ENCODE measurements at places on chromosomes 6 and 20. TPM values are rescaled to one million over a fixed set of nuclear protein-coding genes. Genes with fewer than 3 reads are reported as not detected.

TSBP1 gene
- not detected for total RNA-seq

BACH2 gene
- total RNA-seq, result 3.3 TPM

ENPP5 gene
- total RNA-seq, result 4.5 TPM

EPPIN gene
- total RNA-seq, result not detected

- H3K36me3 ChIP-seq, result no peaks in the 10 kb centered on the region
- H3K4me3 ChIP-seq, result no peak overlapping the region
- no peaks in the 10 kb centered on the region for H3K4me1 ChIP-seq
Measured at GRCh38 chr6:85983032-85983659, 340.5 kb upstream of the SYNCRIP start.

DNA sequence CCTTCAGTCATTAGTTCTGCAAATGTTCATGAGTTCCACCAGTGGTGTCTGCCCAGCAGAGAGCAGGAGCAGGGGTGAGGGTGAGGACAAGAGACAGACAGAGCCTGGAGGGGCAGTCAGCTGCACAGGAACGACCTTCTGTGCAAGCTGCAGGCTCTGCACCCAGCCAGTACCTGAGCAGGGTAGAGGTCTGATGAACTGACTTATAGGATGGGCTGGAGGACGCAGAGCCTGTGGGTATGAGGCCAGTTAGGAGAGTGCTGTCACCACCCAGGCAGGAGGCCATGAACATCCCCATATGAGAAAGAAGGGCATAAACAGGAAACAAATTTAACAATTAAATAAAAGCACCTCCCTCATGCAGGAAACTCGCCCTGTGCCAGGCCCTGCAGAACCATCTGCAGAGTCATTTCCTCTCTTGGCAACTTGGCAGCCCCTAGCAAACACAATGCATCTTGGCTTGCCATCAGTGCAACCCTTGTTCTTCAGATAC, 17.9 kb downstream of the C6orf15 start:
- no peak for DNase-seq
- H3K36me3 ChIP-seq, result no peaks in the 10 kb centered on the region
- H3K27ac ChIP-seq, result no peak overlapping the region
- H3K27me3 ChIP-seq, result no peaks in the 10 kb centered on the region
- H3K4me1 ChIP-seq, result peaks cover 6% of the 10 kb centered on the region

- DNase-seq, result no peak
- no peaks in the 10 kb centered on the region for H3K27me3 ChIP-seq
- no peak overlapping the region for H3K4me3 ChIP-seq
- no peak overlapping the region for H3K27ac ChIP-seq
Measured at GRCh38 chr6:163375361-163375760, 39.2 kb upstream of the QKI start.

DNA sequence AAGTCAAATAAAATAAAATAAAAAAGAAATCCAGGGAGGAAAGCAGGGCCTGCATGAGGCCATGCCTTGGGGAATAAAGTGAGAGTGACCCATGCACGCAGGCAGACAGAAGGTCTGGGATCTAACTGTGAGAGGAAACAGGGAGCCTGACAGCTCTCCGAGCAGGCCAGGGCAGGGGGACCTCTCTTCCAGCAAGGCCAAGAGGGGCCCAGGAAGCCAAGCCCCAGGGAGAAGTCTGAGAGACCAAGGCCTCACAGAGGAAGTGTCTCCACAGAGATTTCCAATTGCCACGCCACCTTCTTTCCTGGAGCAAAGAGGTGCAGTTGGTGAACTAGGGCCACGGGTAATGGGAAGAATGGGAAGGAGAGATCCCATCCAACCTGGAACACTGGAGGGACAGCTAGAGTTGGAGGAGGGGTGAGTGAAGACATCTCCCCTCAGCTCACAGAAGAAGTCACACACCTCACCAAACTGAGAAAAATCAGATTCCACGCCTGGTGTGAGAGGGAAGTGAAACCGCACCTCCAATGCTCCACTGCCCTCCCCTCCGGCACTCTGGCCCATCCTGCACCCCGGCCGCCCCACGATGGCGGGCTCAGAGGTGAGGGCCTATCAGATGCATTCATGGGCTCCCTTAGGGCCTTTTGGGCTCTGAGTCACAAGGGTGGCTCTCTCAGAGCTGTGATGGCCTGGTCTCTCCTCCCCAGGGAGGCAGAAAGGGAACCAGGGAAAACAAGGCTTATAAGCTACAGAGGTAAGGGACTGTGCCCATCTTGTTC, 25.1 kb upstream of the TAF8 start:
- H3K27ac ChIP-seq, result no peak overlapping the region
- DNase-seq, result no peak
- H3K4me1 ChIP-seq, result peaks cover 11% of the 10 kb centered on the region
- no peaks in the 10 kb centered on the region for H3K27me3 ChIP-seq
- no peaks in the 10 kb centered on the region for H3K36me3 ChIP-seq
- H3K4me3 ChIP-seq, result no peak overlapping the region

Data from HCT116 (cell line).